CD4-positive, alpha-beta memory T cell (primary cell): ENCODE measurements at places on chromosomes 7 and 10. TPM values are rescaled to one million over a fixed set of nuclear protein-coding genes. Genes with fewer than 3 reads are reported as not detected.

- peak; percentile 47 for DNase-seq
Observed at GRCh38 chr10:77799352-77799751, 127.2 kb downstream of the DLG5 start.

DNA sequence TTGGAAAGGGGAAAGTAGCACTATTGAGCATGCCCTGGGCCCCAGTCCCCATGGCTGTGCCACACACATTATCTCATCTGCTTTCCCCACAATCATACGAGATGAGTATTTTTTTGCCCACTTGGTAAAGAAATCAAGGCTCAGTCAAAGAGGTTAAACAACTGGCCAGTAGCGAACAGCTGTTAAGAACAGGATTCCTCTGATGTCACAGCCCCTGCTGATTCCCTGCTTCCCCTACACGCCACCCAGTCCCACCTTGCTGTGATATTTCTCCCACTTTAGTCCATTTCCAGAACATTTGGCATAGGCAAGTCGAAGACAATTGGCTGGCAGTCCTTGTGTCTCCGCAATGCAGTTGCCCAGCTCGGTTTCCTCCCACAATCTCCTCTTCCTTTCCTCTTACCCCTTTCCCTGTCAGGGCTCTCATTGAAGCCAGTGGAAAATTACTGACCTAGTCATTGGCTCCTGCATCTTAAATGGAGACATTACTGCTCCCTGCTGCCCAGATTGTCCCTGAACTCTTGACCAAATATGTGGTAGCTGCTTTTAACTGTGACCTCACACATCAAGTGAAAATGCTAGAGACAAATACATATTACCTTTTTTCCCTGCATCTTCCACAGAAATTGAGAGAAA is 56.5 kb upstream of the EEPD1 start:
- DNase-seq = no peak

- peak; percentile 53 for DNase-seq
Observed at GRCh38 chr7:140326116-140326928, 72.0 kb downstream of the SLC37A3 start.

- no peak for DNase-seq
Observed at GRCh38 chr7:106731646-106732444, 70.9 kb upstream of the CCDC71L start.

YWHAG gene
- total RNA-seq = 51.6 TPM

DNA sequence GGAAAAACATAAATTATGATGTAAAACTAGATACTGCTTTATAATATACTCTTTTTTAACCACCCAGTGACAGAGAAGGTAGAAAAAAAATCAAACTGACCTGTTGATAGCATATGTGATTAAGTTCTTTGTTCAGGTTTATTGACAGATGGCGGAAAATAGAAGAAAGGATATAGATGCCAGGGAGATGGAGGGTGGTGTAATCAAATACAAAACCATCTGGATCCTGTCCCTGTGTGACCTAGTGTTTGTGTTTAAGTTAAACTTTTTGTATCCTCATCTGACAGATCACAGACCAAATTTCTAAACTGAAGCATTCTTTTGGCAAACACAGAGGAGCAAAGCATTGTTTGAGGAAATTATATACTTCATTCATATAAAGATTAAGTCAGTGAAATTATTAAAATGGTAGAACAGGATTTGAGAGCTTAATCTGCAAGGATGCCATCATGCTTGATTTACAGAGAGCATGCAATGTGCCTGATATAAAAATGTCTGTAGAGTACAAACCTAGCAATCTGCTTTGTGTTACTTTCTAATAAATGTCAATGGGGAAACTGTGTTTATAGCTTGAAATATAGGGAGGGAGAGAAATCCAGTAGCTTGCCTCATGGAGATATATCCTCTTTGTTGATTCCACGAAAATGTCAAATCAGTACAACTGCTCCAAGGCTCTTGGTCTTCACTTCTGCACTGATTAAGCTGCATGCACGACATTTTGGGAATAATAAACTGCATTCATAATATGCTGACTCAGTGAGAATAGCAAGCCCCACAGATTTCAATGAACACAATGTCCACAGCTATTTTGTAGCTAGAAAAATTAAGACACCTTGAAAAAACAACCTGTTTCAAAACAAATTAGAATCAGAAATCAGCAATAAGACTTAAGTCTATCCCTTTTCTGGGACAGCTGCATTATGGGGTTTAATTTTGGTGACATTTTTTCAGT is 39.0 kb downstream of the SEM1 start:
- DNase-seq = no peak

ADRA2A gene
- total RNA-seq = not detected

CHRM2 gene
- not detected for total RNA-seq

IDI2 gene
- not detected for total RNA-seq

GRCh38 chr10:113053881-113054280 is 103.8 kb downstream of the TCF7L2 start:
- DNase-seq = no peak

DNA sequence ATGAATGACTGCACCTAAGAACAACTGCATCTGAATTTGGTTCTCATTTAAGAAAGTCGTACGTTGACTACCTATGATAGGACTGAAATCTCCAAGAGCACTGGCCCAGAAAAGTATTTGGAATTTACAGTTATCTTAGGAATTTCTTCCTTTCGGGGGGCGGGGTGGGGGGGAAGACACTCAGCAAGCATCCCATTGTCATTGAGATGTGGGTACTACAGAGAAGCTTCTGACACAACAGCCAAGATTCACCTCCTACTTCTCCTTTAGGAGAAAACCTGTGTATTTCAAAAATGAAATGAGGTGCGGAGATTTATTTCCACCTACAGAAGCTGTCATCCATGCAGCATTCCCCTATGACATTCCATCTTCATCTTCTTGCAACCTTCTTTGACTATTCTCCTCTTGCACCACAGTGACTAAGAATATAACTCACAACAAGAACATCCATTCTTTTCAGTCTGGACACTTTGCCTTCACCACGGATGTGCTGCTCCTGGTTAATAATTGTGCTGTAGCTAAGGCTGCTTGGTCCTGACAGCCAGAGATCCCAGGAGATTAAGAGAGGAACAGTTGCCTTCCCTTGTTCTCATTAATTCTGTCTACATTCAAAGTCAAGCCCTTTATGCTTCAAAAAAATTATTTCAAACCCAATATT is 98.4 kb upstream of the FRMD4A start:
- no peak for DNase-seq

DNA sequence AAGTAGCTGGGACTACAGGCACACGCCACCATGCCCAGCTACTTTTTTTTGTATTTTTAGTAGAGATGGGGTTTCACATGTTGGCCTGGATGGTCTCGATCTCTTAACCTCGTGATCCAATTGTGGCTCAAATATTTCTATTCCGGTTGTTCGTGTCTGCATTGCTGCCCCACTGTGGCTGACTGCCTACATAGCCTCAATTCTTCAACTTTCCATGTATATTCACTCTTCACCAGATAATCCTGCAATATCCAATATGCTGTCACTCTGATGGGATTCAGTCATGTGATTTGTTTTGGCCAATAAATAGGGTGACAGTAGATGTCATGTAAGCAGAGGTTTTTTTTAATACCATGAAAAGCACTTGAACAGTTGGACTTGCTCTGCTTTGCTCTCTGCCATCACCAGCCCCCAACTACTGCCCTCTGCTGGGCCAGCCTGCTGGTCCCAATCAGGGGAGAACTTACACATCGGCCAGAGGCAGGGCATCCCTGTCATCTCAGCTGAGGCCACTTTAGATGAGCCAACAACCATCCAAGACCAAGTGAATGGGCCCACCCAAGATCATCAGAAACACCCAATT is 56.7 kb downstream of the NSUN6 start:
- DNase-seq = no peak

DNA sequence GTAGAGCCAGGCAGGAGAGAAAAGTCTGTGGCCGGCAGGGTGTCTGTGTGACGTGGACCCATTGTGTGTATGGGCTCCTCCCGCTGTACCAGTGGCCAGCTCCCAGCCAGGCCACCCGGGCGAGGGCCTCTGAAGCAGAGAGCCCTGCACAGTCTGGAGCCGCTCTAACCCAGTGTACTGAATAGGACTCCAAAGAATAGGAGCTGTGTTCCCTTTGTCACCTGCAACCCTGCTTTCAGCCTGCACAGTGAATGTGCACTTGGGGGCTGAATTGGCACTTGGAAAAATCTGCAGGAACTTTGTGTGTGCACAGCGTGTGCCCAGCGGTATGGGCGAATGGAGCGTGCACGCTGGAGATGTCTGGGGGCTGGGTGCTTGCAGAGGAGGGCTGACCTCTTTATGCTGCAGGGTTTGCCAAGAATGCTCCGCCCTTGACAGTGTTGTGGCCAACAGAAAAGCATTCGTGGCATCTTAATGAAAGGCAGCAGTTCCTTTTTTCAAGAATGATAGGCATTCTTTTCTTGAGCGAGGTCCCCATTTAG is 216.2 kb downstream of the AUTS2 start:
- no peak for DNase-seq

DNA sequence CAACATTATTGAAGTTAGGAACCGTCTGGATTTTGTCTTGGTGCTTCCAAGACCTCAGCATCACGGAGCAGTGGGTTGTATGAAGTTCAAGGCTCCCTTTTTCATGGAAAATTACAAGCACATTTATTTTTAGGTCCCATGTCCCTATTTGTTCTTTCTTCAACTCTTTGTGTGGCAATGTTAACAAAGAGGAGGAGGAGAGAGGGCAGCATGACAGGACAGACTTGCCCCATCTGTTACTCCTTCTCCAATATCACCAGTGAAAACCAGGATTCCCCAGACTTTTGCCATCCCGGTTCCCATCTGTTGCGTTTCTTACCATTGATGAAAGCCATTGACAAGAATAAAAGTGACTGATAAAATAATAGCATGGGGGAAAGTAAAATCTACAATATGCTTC is 28.6 kb downstream of the EEPD1 start:
- DNase-seq = no peak

GRCh38 chr7:120989257-120990220 is 1.0 kb downstream of the CPED1 start:
- DNase-seq = no peak

DNA sequence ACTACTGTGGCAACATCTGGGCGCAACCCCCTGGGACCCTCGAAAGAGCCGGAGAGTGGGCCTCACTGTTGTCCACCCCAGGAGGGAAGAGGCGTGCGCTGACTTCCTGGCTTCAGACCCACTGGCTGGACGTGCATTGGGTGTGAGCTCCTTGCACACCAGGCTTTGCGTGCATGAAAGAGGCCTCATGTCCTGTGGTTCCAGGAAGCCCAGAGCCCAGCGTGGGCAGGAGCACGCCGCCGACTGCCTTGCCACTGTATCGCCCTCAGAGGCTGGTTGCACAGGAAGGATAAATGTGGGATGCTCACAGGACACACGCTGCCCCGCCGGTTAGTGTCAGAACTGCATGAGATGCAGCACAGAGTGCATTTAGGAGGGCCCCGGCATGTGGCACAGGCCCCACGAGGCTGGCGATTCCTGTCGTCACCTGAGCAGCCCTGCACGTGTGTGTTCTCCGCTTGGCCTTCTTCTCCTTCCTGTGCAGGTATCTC is 8.5 kb upstream of the JAKMIP3 start:
- DNase-seq = no peak

DNA sequence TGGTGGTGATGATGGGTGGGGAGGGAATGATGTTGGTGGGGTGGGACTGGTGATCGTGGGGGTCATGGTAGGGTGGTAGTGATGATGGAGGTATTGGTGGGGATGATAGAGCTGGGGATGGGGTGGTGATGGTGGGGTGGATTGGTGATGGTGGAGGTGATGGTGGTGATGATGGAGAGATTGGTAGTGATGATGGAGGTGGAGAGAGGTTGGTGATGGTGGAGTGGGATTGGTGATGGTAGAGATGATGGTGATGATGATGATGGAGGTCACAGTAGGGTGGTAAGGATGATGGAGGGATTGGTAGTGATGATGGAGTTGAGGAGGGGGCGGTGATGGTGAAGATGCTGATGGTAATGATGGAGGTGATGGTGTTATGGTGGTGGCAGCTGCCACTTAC is 155.3 kb downstream of the EXOC4 start:
- no peak for DNase-seq

- no peak for DNase-seq
Observed at GRCh38 chr7:146876411-146876810, 759.8 kb downstream of the CNTNAP2 start.

DNA sequence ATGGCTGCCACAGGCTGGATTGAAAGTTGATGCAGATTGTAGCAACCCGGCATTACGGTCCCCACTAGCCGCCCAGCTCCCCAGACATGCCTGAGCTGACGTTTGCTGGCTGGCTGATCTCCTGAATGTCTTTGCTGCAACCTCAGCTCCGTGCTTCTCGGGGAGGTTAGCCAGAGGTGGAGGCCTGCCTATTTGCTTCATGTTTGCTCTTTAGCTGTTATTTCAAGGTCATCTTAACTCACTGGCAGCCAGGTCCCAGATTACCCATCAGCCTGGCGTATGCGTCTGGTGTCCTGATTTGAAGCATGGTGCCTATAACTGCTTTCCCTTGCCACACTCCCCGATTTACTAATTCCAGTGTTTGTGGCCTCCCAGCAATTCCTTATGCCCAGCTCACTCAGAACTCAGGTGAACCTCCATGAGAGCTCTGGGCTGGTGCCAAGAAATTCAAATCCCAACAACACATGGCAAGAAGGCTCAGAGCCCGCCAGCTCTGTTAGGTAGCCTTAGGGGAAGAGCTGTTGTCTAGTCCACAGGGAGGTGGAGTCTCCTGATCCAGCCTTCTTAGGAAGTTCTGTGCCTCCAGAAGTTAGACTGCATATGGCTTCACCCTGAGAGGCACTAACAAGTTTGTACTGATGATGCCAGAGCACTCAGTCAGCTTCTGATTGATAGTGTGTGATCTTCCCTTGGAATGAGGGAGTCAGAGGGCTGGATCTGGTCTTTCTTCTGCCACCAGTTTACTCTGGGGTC is 69.7 kb upstream of the EXOC4 start:
- no peak for DNase-seq

NME8 gene
- total RNA-seq = not detected

C10orf143 gene
- 9.2 TPM for total RNA-seq

DNA sequence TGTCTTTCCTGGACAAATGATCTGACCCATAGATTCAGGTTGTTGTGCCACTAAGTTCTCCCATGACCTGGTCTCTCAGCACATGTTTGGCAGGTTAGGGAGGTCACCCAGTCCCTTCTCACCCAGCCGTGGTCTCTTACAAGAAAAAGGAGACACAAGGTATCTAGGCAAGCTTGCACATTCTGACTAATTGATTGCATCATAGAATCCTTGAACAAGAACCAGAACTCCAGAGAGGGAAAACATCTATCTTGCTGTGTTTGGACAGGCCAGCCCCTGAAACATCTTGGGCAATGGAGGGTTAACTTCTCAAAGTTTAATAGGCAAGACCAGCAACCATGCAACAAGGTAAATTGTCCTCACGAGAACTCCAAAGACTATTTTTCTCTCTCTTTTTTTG is 8.5 kb upstream of the HK1 start:
- no peak for DNase-seq

DNA sequence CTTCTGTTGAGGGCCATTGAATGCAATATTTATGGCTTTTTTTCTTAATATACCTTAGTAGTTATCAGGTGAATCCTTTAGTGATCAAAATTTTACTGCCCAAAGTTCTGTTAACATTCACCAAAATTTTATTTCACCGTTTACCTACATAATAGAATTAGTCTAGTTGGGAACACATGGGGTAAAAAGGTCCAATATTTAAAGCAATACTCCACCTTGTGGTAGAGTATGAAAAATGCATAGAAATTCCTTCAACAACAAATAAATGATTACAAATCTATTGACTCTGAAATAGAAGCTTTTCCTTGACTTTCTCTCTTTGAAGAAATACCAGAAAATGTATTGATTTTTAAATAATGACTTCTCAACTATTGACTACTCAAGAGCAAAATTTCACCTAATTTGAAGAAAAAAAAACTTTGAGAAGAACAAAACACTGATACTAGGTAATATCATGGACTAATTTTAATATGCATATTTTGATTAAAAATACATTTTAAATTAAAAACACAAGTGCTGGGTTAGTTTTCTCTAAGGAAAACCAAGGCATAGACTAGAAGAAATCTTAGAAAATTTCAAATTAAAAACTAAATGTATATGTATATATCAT is 43.3 kb downstream of the POLR1F start:
- no peak for DNase-seq
